ENCODE measurements at places on chromosomes 1 and 21.

GRCh38 chr1:31944205-31945089 lies 6.3 kb upstream of the PTP4A2 start:
- peak; percentile 96 for DNase-seq

GRCh38 chr1:12518931-12519692 lies 98.9 kb downstream of the DHRS3 start:
- DNase-seq = no peak

- no peak for DNase-seq
Observed at GRCh38 chr1:5742801-5743200, 249.4 kb downstream of the NPHP4 start.

GRCh38 chr1:58783090-58783992 lies 506 bp downstream of the JUN start:
- peak; percentile 71 for DNase-seq

GRCh38 chr1:39892601-39893595 lies 8.8 kb downstream of the MYCL start:
- no peak for DNase-seq

GRCh38 chr1:157820299-157820698 lies 379 bp upstream of the FCRL1 start:
- DNase-seq = no peak

DNA sequence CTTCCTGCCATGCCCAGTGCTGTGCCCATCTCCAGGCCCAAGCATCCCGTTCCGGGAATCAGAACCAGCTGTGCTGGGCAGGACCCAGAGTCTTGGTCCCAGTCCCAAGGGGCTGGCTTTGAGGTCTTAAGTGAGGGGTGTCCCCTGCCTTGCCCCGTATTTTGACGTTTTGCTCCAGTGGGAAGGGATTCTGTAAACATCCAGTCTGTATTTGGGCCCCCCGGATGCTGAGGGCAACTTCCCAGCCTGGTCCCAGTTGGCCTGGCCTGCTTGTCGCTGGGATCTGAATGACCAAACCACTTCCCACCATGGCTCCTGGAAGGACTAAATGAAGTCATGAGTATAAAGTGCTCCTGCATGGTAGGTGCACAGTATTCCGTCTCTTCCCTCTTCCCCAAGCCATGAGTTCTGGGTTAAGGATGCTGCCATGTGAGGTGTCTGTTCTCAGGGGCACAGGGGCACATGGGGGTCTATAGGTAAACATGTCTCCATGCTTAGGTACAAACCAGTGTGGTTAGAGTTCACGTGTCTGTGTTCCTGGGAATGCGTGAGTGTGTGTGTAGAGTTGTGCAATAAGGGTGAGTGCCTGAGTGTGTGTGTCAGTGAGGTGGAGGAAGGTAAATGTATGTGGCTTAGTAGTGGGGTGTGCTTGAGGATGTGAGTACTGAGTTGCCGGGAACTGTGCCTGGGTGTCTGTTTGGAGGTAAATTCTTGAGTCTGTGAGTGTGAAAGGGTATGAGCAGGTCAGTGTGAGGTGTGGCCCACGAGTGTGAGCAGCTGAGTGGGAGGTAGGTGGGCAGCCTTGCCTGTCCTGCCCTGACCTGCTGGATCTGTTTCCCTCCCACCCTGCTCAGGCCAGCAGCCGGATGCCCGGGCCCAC lies 1.5 kb downstream of the B4GALT2 start:
- peak; percentile 25 for DNase-seq

- no peak for DNase-seq
Observed at GRCh38 chr1:19009882-19010321, 53.4 kb upstream of the IFFO2 start.

DNA sequence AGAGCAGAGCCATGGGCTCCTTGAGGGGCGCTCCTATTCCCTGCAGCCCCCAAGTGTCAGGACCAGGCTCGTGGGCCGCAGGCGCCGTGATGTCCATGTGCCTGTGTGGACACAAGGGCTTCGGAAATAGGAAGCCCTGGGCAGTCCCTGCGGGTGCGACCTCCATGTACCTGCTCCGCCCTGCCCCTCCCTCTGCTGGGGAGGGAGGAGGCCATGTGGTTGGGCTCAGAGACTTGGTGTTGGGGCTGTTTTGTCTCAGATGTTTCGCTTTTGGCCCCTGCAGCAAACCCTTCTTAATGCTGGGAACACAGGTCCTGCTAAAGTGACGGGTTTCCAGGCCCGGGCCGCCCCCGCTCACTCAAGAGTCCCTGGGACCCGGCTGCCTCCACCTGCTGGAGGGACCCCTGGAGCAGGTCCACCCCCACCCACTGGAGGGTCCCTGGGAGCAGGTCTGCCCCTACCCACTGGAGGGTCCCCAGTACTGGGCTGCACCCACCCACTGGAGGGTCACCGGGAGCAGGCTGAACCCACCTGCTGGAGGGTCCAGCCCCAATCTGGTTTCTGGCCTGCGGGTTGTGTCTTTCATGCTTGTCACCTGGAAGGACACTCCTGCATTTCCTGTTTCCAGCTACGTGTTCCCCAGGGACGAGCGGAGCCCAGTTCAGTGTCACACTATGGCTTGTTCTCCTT lies 156.5 kb downstream of the PEX14 start:
- DNase-seq = no peak

GRCh38 chr1:181099152-181100014 lies 10.9 kb downstream of the IER5 start:
- no peak for DNase-seq

- peak; percentile 30 for DNase-seq
Observed at GRCh38 chr1:225559326-225559725, 93.6 kb downstream of the ENAH start.

DNA sequence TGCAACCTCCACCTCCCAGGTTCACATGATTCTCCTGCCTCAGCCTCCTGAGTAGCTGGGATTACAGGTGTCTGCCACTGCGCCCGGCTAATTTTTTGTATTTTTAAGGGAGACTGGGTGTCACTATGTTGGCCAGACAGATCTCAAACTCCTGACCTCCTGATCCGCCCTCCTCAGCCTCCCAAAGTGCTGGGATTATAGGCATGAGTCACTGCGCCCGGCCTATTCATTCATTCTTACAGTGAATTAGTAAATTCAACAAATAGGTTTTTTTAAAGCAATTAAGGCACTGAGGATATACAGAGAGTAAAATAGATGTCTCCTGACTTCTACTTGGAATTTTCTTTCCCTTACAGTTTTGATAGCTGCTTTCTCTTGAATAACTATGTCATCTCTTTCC lies 43.5 kb downstream of the CDC42 start:
- no peak for DNase-seq

DNA sequence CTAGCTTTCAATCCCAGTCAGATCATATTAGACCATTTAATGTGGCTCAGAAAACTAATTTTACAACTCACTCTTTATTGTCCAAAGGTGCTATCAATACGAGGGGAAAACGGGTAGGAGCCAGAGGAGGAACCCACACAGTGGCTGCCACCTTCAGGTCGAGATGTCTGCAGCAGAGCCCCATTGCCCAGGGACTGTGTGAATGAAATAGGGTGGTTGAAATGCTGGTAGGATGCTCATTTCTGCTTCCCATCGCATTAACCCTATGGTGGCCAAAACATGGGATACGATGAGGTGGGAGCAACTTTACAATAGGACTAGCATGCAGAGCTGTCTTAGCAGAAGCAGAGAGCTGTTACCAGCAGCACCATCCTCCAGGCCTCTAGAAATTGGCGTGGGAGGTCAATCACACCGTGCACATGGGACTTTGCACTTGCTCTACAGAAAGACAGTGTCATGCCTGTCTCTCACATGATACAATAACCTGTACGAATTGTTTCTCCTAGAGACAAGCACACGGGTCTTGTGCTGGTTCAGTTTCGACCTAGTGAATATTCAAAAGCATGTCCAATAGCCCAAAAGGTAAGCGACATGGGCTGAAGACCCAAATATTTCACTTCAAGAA lies 69.5 kb upstream of the DESI2 start:
- no peak for DNase-seq

DNA sequence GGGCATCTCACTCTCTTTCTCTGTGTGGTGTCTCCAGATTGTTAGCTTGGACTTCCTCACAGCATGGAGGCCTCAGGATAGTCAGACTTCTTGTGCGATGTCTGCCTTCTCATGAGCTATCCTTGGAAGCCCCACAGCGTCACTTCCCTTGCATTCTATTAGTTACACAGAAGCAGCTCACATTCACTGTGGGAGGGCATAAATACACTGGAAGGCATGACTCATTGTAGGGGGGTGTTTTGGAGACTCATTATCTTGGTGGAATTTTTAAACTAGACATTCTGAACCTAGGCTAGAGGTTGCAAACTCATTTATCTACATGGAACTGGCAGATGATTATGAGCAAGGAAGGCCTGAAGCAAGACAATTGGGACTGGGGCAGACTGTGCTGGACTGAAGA lies 21.4 kb upstream of the FASLG start:
- DNase-seq = peak; percentile 39

- peak; percentile 20 for DNase-seq
Observed at GRCh38 chr1:50735443-50735842, 224.6 kb downstream of the FAF1 start.

DNA sequence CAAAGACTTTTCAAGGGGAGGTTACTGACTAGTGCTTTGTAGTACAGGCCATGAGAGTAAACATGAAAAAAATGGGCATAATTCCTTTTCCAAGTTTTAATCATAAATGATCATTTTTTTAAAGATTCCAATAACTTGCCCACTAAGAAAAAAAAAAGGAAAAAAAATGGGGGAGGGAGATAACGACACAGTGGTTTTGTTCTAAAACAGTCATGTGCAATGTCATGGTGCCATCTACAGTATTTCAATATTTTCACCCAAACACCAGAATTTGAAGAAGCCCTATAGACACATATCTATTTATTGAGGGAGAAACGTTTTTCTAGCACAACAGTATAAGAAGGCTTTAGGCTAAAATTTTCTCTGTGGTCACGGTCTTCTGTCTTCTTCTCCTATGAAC lies 250.2 kb downstream of the LTN1 start:
- no peak for DNase-seq

DNA sequence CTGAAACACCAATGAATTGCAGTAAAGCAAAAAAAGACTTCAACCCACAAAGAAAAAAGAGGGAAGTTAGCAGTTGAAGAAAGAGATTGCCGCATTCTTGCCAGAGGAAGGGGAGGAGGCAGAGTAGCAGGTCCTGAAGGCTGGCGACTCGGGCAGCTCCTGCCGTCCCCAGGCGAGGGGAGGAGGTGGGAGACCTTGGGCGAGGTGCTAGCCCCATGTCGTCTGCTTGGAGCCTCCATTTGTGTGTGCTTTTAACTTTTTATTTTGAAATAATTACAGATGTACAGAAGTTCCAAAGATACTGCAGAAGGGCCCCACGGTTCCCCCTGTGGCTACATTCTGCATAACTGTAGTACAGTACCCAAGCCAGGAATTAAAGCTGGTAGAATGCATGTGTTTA lies 6.7 kb downstream of the TRPM2 start:
- DNase-seq = peak; percentile 80

DNA sequence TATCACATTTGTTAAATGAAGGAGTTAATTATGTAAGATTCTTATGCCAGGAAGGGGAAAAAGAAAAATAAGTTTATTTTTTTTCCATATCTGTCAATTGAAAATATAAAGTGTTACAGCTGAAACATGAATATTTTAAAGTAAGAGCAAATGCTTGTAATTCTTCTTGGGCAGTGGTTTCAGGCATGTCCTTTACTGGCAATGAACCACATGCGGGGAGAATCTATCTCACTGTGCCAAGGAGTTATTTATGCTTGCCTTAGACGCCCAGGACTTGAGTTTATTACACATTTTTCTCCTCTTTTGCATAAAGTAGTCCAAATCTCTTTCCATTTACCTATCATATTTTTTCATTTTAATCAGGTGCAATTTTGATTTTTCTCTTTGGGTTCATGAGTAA lies 207.8 kb upstream of the NRIP1 start:
- no peak for DNase-seq

DNA sequence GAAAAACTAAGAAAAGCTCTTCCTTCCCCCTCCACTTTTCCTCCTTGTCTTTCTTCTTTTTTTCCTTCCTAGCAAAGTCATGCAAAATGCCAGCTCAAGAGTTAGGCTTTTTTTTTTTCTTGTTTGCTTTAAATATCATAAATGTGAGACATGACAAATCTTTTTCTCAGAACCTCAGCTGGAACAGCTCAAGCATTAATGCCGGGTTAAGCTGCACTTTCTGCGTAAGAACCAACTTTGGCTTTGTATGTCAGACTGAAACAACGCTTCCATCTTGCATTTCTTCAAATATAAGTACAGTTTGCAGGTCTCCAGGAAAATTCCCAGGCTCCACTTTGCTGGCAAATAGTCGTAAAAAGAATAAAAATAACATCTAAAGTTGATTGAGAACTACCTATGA lies 20.7 kb upstream of the LMO4 start:
- no peak for DNase-seq

DNA sequence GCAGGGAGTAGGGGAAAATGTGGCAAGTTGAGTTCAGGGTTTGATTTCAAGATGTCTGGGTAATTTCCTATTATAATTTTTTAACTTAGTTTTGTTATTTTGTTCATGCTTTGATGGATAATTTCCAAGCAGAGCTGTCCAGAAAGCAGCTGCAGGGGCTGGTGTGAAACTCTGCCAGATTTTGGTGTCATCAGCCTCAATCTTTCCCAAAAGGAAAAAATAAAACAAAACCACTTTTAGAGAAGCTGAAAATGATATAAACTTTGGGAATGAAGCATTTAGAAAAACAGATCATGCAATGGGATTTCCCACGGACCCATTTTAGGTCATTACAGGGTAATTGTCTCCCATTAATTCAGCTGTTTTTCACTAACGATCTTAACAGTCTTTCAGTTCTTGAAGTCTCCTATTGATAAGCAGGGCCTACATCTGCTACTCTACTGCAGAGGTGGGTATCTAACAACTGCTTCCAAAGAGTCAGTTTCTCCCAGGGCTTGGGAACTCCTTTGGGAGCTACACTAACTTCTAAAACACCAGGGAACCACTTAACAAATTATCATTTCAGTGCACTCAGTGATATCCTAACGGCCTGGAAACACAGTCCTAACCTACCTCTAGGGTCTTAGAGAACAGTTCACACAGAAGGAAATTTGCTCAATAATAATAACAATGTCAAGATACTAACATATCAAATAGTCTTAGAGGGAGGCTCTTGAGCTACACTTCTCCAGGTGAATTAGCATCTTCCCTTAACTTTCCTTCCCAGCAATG lies 12.3 kb downstream of the ZNF436 start:
- DNase-seq = no peak

DNA sequence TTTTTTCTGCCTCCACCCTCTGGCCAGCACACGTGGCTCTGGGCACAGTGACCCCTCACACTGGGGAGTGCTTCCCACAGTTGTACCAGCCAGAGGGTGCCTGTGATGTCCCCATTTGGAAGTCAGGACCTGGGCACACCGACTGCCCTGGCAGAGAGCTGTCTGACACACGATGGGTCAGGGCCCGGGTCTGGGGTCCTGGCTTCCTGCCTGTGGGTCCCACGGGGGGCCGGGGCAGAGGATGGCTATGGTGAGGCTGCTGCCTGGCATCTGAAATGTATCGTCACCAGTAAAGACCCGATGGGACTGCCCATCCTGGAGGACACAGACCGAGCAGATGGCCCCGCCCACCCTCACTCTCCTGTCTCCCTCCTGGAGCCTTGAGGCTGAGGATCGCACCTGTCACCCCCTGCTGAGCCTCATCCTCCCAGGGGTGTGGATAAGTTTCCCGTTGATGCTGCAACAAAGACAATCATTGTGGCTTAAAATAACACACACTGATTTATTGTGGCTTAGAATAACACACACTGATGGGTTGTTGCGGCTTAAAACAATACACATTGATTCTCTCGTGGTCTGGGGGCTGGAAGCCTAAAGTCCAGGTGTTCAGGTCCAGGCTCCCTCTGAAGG lies 88.8 kb upstream of the TTC34 start:
- DNase-seq = no peak
